Natural killer cell treated with Interleukin-12 subunit alpha and Interleukin-12 subunit beta and Interleukin-15 and Interleukin-18, amount 100 ng/mL, for 72 hours (primary cell): ENCODE measurements at places on chromosomes 7 and 10. TPM values are rescaled to one million over a fixed set of nuclear protein-coding genes. Genes with fewer than 3 reads are reported as not detected.

DNA sequence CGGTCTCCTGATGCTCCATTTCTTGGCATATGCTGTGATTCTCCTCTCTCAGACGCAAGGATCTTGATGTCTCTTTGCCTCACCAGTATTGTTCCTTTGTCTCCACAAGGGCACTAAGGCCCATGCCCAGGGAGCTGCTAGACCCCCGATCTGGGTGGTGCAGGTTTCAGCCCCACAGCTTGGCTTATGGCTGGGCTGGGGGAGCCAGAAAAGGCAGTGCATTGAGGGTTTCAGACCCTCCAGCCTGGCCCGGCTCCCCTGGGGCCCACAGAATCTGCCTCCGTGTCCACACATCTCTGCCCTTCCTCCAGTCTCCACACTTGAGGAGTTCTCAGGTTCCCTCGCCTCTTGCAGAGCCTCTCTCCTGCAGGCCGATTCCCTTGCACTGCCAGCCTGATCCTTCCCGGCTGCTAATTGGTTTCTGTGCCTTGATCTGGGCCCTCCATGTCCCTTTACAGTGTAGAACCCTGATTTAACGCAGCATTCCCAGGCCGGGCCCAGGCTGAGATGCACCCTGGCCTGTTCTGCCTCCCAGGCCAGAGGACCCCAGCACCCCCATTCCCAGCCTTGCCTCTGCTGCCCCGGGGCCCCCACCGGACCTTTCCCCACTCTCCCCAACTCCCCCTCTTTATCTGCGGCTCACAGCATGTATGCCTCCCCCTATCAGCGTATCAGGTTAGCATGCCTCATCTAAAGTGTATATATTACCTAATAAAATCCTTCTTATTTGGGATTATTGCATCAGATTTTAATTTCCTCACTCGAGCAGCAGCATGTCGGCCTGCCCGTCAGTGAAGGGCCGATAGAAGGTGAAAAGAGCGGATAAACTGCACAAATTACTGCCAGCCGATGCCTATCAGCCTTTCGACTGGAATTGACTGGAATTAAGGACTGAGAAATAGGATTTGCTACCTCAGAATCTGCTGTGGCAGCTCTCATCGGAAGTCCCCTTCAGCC lies 145.7 kb downstream of the C10orf105 start:
- no peaks in the 10 kb centered on the region for H3K4me1 ChIP-seq
- no peaks in the 10 kb centered on the region for H3K36me3 ChIP-seq
- no peak for DNase-seq
- H3K4me3 ChIP-seq = no peak overlapping the region
- no peak overlapping the region for H3K27ac ChIP-seq

DNA sequence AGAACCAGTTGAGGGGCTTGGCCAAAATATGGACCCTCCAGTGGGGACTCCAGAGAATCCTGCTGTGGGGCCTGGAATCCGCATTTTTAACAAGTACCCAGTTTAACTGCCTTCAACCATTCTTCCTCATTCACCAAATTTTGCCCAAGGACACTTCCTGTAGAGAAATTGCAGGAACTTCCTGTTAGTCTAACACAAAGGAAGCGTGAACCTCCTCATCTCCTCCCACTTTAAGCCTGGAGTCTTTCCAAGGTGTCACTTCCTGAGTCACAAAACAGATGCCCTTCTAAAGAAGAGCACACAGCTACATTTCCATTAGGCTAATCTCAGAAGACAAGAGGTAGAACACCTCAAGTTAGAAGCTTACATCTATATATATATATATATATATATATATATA lies 188.4 kb downstream of the PPP1R17 start:
- no peak for DNase-seq
- no peak overlapping the region for H3K4me3 ChIP-seq
- peak overlapping the region; percentile 16 for H3K27ac ChIP-seq
- no peaks in the 10 kb centered on the region for H3K27me3 ChIP-seq
- H3K4me1 ChIP-seq = no peaks in the 10 kb centered on the region

DNA sequence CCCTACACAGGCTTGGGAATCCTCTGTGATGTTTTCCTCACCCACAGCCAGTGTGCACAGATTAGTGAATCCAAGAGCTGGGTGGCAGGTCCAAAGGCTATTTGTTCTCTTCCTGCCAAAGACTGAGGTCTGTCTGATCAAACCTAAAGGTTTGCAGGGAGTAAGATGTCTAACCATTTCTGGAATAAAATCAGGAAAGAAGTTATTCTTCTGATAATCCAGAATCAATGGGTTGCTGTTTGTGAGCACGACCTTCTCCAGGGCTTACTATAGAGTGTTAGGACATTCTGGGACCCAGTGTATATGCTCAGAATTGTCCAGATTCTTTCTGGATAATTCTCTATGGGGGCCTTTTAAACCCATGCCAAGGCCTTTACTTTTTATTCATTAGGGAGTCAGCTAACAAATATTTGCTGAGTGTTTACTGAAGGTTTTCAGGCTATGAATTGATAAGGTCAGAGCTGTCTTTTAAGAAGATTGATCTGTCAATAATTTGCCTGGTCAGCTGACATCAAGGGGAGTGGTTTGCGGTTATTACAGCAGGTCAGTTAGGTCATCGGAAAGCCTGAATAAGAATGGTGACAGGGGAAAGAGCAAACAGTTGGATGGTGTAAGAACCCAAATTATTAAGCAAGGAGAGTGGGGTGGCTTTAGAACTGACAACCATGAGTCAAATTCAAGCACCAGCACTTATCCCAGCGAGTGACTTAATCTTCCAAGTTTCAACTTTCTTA lies 7.5 kb upstream of the TECTB start:
- DNase-seq = no peak
- peaks cover 12% of the 10 kb centered on the region for H3K27me3 ChIP-seq
- H3K4me3 ChIP-seq = no peak overlapping the region
- H3K36me3 ChIP-seq = no peaks in the 10 kb centered on the region
- H3K4me1 ChIP-seq = no peaks in the 10 kb centered on the region

- no peak overlapping the region for H3K27ac ChIP-seq
- H3K36me3 ChIP-seq = no peaks in the 10 kb centered on the region
- H3K4me3 ChIP-seq = no peak overlapping the region
- no peak for DNase-seq
- H3K4me1 ChIP-seq = no peaks in the 10 kb centered on the region
Observed at GRCh38 chr10:14191871-14192270, 138.9 kb downstream of the FRMD4A start.

STEAP1 gene
- total RNA-seq = 13.2 TPM

UPK3BL2 gene
- 105 TPM for total RNA-seq
